Iris pigment epithelial cell (primary cell): ENCODE measurements at places on chromosomes 2 and 18.

DNA sequence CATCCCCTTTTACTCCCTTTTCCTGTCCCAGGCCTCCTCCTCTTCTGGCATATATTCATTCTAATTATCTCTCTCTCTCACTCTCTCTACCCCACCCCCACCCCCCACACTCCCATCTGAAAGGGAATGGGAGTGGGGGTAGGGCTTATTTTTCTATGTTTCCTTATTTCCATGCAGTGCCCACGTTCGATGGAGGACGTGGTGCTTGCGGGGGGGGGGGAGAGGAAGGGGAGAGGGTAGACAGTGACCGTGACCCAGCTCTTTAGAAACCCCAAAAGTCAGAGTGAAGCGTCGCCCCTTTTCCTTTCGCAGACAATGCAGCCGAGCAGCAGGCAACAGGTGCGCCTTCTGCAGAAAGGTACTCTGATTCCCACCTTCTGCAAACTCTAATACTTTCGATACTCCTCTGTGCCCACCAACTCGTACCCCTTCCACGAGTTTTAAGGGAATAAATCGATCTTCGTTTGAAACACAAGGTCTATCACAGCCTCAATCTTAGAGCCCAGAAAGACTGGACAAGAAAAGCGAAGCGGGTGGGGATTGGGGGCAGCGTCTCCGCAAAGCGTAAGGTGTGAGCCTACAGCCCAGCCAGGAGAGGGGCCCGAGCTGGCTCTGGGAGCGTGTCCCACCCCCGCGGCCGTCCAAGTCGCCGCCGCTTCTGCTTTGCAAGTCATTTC is 891 bp upstream of the NR4A2 start:
- no peak for DNase-seq

DNA sequence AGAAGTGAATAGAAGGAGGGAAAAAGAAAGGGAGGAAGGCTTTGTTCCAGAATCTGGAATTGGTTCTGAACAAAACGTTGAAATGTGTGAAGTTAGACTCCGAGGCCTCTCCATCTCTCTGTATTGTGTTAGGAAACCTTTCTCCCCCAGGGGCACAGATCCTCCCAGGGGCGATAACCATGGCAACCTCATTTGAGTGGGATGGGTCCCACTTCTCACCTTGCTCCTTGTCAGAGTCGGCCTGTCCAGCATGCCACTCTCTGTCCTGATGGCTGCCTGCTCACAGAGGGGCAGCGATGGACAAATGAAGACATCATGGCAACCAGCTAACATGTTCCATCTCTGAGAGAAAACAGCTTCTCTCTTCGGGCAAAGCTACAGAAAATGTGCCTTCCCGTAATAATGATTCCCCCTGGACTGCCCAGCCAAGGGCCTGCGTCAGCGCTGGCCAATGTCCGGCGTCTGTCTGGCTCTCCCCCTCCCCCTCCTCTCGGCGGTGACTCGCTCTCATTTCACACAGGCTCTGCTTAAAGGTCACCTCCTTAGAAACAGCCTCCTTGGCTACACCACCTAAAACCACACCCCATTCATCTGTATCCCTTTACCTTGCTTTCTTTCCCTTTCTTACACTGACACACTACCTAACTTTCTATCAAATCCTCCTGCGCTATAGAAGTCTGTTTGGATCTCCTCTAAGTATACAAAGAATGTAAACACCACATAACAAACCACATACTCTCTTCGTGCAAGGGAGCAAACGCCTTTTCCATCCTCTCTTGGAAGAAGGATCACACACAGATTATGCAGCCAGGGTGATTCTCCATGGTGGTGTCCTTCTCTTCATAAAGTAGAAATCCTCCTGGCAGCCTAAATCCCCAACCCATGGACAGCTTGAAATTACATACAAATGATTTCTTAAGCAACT is 32.1 kb upstream of the TTC39C start:
- peak; percentile 79 for DNase-seq

DNA sequence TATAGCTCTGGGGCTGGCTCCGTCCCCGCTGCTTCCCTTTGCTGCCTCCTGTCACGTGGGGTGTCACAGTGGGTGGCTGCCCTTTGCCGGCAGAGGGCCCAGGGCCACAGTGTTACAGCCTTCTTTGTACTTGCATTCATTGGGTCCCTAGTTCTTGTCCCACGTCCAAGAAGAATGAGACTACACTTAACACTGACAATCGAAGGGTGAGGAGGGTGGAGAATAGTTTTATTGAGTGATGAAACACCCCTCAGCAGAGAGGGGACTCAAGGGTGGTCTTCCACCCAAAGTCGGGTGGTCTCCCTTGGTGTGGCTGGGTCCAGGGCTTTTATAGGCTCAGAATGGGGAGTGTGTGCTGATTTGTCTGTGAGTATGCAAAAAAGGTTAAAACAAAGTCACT is 1.9 kb downstream of the ATG4B start:
- DNase-seq = no peak

DNA sequence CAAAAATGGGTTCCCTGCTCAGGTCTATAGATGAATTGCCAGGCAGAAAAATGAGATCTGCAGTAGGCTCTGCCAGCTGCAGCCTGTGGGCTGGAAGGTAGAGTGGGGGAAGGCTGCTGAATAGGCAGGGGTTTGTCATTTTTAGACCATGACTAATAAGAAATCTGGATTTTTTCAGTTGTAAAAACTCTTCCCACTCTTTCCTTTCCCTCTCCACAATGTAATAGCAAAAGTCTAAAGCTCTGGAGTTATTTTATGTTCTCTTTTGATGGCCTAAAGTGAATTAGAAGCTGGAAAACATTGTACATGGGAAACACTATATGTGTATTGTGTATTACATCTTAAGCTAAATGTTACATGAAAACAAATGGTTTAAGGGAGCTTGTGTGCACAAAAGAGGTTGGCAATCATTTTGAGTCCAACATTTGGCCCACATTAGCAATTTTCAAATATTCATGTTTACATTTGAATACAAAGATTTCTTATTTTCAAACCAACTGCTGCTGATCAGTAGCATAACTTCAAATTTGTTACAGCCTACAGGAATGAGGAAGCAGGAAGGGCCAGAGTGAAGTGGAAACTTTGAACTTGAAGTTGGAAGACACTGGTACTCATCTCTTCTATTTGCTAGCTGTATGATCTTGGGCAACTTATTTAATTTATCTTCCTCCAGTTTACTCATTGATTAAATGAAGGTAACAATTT is 407.1 kb downstream of the SLC4A3 start:
- DNase-seq = peak; percentile 60

- DNase-seq = peak; percentile 97
Measured at GRCh38 chr2:32484937-32485336, 128.1 kb downstream of the BIRC6 start.
